Stimulated activated CD4-positive, alpha-beta T cell treated with anti-CD3 and anti-CD28 coated beads, Interleukin-1b, Interleukin-23, amount 100 ng/mL, for 1 hour (primary cell): ENCODE measurements at places on chromosomes 7 and 10.

DNA sequence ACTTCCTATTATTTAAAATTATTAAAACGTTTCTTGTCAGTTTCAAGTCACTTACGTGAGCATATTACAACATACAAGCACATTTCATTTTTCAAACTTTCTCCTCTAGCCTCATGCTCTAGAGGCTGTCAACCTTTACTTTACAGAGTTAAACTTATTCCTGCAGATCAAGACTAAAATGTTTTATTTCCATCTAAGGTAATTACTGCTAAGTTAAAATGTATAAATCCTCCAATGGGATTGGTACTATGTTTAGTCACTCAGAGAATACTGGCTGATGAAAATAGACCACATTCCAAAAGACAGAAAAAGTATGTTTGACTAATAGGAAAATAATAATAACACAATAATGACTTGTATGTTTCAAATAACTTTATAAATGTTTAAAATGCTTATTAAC, 8.4 kb upstream of the TRDMT1 start:
- no peak for DNase-seq

- DNase-seq, result no peak
Observed at GRCh38 chr7:114422507-114423501, 8.2 kb downstream of the FOXP2 start.

GRCh38 chr7:80135309-80136104, 876 bp downstream of the GNAI1 start:
- DNase-seq, result no peak

DNA sequence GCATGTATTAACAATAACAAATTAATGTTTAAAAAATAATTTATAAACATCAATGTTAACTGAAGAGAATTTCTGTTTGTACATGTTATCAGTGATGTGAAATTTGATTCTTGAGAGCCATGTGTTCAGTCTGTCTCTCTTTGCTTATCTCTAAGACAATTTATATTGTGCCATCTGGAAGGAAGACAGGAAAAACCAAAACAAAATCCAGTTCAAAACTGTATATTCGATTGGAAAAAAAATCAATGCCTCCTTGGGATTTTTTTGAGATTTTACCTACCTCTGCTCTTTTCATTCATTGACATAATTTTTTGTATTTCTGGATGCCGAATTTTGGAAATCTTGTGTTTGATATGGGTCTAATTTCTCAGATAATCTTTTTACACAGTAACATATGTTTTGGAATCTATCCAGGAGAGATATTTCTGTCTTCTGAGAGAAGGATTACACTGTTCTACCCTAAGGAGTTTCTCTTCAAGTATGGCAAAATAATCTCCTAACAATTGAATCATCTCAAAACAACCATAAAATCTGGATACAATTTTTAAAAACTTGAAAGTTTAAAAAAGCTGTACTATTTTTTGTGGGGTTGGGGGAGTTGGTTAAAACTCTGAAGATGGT, 311.9 kb upstream of the GNAI1 start:
- DNase-seq, result no peak

DNA sequence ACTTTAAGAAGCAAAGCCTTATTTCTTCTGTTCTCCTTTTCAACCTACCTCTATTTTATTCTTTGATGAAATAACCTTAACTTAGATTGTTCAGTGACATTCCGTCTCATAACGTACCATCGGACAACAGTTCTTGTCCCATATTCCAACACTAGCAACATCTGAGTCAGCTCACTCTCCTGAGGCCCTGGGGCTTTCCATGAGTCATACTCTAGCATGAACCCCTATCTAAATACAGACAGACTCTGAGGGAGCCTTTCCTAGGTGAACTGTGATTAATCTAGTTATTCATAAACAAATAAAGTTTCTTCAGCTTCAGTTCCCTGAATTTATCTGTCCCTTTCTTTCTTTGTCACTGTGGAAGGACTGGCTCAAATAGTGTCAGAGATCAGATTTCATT, 168.7 kb upstream of the LYZL1 start:
- no peak for DNase-seq

DNA sequence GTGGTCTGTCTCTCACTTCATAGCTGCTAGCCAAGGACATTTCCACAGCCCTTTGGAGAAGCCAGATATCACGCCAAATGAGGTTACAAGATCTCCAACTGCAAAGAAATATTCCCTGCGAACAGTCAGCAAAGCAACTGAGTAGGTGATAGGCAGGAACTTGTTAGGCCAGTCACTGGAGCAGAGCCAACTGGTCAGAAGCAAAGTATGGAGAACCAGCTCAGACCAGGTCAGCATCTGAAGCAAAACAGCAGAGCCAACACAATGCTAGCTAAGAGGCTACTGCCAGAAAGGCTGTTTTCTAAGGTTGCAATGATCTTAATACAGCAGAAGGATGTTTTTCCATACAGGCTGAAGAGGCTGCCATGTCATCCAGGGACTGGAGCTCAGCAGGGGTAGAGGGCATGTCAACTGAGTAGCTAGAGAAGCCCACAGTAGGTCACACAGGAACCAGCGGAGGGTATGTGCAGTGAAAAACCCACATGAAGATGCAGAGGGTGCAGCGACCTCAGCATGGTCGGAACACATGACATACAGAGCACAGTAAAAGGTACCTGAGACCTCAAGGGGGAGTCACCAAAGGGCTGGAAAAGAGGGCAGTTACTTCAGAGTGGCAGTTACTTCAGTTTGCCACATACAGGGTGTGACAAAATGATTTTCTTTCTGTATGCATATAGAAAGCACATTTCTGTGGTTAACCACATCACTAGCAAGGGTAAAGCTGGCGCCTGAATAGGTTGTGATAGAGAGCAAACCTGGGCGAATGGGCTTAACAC, 8.9 kb downstream of the SEC31B start:
- DNase-seq, result no peak
